ENCODE measurements at places on chromosomes 1 and 21.

DNA sequence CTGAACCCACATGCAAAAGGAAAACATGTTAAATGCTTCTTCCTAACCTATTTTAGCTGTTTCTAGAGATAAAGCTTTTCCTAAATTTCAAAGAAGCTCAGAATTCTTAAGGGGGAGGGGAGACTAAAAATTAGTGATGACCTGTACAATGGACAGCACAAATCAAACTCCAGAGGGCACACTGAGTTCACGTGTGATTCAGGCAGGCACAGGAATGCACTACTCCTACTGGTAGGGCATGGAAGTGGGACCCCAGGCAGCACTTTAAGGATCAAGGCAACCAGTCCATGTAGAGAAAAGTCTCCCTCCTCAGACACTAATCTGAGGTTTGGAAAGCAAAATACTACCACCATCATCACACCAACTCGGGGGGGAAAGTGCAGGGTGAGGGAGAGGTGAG is 31.3 kb upstream of the CLCA4 start:
- no peak for DNase-seq

GRCh38 chr1:94160811-94161210 is 39.9 kb upstream of the ABCA4 start:
- DNase-seq: no peak

DNA sequence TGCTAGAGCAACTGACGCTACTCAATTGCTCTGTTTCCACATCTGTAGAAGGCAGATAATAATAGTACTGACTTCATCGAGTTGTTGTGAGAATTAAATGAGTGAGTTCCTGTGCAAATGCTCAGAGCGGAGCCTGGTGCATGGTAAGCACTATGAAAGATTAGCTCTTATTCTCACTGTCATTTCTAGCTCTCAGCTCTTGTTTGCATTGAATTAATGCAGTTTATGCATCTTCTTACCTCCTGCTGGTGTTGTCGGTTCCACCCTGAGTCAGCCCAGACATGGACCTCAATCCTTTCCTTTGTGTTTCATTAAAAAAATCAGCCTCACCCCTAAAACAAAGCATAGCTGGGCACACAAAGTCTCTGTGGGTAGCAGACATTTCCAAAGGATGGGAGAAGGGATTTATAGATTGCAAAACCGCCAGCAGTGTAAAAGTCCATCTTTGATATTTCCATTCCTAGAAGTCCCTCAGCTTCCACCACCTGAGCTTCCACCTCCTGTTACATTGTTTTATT is 254.4 kb upstream of the CSF3R start:
- no peak for DNase-seq

DNA sequence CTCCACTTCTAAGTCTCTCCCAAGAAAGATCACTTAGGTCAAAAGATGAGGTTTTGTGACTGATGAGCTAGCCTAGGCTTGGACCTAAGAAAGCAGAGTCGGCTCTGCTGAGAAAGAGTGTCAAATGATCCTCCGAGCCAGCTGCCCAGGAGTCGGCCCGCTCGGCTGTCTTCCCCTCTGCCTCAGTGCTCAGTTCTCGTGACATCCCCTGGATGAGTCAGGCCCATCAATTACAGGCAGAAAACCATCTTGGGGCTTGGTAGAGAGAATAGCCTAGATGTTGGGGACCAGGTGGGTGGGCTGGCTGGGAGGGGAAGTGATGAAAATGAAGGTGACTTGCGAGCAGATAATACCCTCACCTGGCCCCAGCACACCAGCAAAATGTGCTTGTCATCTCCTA is 60.5 kb downstream of the SLC66A1 start:
- no peak for DNase-seq

GRCh38 chr1:227733309-227733705 is 1.8 kb downstream of the JMJD4 start:
- DNase-seq: no peak

GRCh38 chr1:222454782-222455181 is 93.1 kb downstream of the HHIPL2 start:
- DNase-seq: no peak

DNA sequence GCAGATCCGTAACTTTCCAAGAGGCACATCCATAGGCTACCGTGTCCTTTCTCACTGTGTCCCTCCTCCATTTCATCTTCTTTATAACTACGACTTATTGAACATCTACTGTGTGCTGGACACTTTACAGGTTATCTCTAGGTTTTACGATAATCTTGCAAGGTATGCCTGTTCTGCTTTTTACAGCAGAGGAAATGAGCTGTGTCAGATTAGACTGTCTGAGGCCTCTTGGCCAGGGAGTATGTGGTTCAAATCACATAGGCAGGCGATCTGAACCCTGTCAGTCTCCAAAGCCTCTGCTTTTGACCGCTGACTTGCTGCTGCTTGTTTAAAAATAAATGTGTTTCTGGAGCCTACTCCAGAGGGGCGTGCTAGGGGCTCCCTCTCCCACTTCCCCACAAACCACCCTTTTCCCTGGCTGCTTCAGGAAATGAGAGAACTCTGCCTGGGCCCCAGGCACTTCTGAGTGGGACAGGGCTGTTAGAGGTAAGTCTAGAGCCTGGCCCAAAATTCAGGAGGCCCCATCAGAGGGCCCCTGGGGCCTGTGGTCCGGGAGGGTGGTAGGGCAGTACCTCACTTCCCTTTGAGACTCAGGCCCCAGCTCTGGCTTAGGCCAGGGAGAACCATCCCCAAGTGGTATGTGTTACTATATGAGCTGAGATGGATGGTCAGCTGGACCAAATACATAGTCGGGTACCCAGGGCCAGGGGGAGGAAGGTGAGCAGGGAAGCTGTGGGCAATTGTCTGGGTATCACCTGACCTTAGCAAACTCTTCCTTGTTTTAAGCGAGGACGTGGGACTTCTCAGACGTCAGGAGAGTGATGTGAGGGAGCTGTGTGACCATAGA is 4.4 kb downstream of the PSEN2 start:
- no peak for DNase-seq

Measured in central memory CD4-positive, alpha-beta T cell (primary cell).